T-cell (primary cell): ENCODE measurements at places on chromosomes 3 and 15.

DNA sequence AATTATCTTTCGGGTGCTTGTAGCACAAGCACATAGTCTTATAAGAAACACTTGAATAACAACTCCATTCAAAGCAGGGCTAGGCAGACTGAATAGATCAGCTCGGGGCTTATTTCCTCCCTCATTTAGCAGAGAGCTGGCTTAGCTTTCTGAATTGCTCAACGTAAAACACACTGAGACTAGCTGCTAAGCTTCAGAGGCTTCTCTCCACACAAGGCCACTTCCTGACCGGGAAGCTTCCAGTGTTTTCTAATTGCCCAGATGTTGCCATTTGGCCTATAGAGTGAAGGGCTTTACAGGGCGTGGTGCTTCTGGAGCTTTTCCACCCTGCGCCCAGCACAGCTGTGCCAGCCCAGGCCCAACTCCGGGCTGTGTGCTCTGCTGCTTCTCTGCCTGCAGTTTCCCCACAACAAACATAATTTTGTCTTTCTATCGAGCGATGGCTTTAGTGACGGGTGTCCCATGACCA lies 16.6 kb downstream of the FAM240A start:
- DNase-seq, result no peak

DNA sequence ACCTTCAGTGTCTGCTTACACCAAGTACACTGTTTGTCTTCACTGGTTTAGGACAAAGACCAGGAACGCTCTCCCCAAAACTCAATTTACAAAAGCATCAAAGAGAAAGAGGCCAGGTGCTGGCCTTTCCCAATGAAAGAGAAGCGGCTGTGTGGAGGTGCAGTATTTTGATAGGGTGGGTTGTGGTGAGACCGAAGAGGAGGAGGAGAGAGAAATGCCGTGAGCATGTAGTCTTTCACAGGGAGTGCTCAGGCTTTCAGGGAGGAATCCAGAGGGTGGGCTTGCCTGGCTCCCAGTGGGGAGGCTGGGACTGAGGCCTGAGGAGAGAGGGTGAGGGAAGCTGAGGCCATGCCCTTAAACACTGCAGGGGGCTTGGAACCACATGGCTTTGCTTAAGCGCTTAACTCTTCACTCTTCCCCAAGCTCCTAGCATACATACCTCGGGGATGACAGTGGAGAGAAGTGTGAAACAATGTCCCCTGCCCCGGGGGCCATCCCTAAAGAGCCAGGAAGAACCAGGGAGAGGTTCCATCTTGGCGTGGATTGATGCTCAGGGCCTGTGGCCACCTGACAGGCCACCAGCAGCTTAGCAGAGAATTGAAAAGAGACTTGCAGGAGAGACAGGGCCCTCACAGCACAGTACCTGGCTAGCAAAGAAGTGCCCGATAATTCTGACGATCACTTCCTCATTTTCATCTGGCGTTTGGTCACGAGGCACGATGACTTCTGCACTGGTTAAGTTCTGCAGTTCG lies 60.5 kb downstream of the SENP2 start:
- DNase-seq, result no peak

DNA sequence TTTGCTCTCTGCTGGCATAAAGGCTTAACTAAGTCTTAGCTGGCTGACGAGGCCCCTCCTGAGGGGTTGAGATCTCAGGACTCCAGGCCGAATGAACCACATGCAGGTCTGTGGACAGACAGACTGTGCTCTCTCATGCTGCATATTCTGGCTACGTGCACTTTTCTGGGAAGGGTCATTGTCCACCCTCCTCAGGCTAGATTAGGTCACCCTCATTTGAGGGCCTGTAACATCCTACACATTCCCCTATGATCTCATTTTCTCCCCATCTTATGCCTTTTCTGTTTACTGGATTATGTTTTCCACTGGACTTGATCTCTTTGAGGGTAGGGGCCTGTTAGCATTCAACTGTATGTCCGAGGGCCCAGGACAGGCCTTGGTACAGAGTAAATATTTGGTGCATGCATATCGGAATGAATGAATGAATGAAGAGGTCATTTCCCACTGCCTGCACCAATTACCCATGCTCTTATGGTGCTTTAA lies 13.7 kb downstream of the EEFSEC start:
- no peak for DNase-seq

DNA sequence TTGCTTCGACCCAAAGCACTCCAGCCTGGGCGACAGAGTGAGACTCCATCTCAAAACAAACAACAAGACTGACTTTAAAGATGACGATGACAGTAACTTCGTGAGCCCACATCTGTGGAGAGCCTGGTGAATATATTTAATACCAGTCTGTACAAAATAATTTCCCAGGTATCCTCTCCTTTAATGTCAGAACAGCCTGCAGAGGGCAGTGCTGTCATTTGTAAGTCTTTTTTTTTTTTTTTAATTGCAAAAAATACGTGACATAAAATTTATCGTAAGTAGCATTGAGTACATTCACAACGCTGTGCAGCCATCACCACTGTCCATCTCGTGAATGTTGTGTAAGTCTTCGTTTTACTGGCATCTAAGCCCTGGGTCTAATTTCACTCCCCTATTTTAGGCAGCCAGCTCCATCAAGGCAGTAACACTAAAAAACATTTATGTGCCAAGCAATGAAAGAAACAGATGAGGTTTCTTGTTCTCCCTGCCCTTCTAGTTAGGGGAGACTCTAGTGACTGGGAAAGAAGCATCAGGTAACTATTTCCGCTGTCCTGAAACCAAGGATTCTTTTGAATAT lies 1.4 kb downstream of the HTD2 start:
- DNase-seq, result no peak

GRCh38 chr15:73258271-73259108 lies 110.3 kb downstream of the HCN4 start:
- DNase-seq, result no peak

GRCh38 chr15:33872416-33873106 lies 95.7 kb upstream of the CHRM5 start:
- DNase-seq, result no peak

- DNase-seq, result no peak
Observed at GRCh38 chr3:157607826-157608405, 104.7 kb upstream of the VEPH1 start.

DNA sequence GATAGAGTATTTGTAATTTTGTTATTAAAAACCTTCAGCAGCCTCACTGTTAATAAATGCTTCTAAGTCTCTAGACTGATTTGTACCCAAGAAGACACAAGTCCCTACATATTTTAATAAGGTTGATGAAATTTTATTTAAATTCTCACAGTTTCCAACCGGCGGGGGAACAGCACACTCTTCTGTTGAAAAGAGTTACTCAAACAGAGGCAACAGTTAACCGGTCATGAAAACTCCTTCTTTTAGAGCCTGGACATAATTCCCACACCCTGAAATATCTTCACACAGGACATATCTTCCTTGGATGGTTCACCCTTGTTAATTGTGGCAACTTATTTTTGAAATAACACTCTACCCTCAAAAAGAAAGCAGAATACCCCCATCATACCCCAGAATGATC lies 278.8 kb downstream of the FOXP1 start:
- peak; percentile 21 for DNase-seq

DNA sequence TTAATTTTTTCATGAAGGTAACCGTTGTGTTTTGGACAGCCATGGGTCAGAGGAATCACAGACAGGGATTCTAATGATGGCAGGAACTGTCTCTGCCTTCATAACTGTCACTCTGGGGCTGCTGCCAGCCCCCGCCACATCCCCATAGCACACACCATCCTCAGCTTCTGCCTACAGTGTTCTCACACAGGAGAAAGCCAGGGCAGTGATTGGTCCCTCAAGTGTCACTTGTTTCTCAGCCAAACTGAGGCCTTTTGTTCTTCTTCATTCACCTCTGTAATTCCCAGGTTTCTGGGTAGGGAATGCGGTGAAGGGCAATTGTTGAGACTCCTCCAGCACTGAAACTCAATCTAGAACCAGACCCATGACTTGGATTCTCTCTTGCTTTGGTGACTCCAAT lies 65.4 kb upstream of the C3orf80 start:
- DNase-seq, result no peak

GRCh38 chr3:33989229-33989628 lies 190.8 kb downstream of the PDCD6IP start:
- no peak for DNase-seq

DNA sequence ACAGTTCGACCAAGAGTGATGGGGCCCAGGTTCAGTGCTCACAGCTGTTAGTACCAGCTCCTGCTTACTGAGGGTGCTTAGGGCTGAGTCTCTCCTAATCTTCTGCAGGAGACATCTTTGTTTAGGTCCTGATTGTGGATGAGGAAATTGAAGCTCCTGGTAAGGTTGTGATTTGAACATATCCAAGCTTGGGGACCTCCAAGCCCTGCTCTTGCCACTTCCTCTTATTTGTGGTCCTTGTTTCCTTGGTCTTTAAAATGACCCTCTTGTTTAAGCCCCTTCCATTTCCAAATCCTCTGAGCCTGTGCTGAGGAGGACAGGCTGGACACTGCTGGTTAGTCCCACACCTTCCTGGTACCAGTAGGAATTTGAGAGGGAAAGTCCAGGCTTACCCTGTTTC lies 87.0 kb downstream of the EEFSEC start:
- DNase-seq, result no peak

DNA sequence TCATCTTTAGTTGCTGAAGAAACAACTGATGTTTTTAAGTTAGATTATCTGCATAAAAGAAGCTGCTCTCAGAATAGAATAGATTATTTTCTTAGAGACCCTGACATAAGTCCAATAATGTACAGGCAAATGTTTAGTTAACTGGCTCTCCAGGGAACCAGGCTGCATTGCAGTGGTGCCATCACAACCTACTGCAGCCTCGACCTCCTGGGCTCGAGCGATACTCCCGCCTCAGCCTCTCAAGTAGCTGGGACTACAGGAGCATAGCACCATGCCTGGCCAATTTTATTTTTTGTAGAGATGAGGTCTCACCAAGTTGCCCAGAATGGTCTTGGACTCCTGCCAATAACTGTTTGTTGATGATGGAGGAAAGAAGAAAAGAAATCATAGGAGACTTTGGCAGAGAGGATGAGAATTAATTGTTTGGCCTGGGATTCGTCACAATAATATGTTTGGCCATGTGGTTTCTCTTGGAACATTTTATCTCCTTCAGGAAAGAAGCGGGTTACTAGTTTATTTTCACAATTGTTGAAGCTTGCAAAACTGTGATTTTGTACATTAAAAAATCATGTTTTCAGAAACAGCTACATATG lies 429.2 kb downstream of the CADM2 start:
- DNase-seq, result no peak

DNA sequence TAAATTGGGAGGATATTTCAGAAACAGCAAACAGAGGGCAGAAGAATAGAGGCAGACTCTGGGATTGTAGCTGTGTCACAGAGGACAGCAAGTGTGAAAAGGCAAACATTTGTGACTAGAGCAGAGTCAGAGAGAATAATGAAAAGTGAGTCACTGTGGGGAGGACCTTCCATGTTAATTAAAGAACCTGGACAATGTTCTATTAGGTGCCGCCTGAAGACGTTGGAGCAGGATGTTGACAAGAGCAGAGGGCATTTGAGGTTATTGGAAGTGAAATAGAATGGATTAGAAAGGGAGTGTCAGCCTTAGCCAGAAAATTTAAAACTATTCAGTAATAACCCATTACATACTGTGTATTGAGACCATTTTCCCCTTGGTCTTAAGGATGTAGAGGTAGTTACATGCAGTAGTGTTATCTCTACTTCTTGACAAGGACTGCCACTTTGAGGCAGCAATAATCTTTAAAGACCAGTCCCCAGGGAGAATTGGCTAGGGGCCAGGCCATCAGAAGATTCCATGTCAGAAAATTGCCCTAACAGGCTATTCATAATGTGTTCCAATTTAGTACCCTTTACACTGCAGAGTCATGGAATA lies 5.8 kb downstream of the ACKR2 start:
- DNase-seq, result no peak

DNA sequence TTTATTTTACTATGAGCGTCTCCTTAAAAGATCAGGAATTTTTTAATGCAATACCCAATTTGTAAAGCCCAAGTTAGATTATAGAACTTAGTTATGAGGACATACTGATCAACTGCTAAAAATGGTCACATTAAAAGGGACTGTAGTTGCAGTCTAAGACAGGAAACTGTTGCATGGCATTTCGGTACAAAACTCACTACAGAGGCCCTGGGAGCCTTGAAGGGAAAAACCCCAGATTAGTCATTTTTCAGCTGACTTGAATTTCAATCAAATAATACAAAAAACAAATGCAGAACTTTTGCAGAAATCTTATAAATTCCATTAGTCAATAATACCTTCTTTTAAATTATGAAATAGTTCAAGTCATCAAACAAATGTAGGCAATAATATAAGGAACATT lies 6.9 kb upstream of the PTX3 start:
- no peak for DNase-seq

GRCh38 chr3:64638981-64639481 lies 48.8 kb downstream of the ADAMTS9 start:
- DNase-seq, result no peak

DNA sequence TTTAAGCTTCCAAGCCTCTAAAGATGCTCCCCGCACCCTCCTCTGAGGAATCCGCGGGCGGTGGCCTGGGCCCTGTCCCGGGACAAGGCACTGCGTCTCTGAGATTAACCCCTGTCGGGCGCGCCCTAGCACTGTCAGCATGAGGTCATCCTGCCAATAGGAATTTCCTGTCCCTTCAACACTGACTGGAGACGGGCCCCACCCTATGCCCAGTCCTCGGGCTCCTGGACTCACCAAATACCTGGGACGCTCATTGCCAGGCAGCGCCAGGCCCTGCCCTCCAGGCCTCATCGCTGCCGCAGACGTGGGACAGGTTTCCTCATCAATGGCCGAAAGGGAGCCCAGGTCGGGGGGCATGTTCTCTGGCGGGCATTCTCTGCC lies 67.6 kb upstream of the SH3GL3 start:
- no peak for DNase-seq

DNA sequence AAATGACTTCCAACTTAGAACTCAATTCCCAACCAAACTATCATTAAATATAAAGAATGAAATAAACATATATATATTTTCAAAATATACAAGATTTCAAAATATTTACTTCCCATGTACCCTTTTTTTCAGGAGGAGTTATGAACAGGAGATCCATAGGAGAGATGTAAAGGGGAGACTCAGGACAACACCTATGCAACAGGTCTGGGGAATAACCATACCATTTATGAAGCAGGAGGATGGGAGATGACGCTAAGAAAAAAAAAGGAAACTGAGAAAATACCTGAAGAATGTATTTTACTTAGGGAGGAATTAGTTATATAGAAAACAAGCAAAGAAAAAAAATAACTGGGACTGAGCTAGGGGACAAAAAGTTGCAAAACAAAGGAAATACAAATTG lies 23.8 kb downstream of the INTS14 start:
- DNase-seq, result no peak

DNA sequence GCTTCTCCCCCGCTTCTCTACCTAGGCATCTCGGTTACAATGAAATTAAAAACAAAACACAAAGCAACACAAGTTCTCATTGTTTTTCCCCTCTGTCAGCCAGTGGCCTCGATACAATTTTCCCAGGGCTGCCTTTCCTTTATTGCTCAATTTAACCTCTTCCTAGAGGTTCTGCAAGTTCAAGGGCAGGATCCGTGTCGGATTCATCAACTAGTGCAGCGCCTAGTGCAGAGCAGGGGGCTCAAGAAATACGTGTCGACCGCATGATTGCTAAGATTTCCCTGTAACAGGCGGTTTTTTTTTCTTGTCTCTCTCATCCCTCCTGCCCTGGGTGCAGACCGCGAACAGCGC lies 1.4 kb upstream of the BHLHE40 start:
- DNase-seq, result no peak
